Posterior cingulate gyrus (tissue), 11 donors: ENCODE measurements at places on chromosomes 13 and 19.

DNA sequence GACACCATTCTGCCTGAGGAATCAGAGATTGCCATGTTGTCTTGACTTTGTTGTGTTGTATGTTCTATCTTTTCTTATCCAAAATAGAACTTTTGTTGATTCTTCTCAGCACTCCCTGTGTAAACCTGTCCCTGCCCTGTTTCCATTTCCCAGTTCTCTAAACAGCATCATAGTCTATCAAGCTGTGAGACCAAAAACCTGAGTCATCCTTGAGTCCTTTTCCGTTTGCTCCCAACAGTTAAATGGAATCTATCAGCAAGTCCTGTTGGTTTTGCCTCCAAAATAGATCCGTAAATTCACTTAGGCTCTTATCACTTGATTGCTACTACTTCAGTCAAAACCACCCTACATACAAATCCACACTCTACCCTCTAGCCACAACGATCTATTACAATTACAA lies 667.1 kb downstream of the PCDH9 start:
- no peak for DNase-seq

DNA sequence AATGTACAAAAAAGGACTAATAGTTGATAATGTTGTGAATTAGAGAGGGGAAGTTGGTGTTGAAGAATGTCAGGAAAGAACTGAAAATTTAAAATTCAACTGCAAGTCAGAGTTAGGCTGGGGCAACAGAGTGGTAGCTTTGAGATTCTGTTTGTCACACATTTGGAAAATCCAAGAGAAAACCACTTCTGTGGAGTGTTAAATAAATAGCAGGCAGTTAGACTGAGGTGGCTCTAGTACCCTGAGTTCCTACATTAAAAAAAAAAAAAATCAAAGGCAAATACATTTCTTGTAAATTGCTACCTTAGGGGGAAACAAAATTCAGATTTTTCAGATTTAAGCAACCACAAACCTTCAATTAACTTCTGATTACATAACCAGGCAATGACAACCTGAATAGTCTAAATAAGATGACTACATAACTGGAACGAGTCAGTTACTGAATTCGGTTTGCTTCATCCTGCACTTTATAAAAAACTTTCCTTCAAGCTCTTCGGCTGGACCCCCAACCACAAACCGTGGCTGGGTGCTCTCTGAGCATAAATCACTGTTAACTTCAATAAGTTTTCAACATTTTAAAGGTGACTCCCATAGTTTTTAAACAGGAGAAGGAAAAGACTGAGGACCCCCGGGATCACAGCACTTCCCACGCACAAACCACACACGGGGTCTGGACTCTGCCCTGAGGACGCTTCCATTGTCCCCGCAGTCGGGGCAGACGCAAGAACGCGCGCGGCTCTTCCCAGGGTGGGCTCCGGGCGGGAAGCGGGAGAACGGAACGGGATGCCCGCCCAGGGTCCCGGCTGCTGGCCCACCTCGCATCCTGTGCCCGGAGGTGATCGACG lies 725 bp downstream of the ZNF682 start:
- DNase-seq = no peak

DNA sequence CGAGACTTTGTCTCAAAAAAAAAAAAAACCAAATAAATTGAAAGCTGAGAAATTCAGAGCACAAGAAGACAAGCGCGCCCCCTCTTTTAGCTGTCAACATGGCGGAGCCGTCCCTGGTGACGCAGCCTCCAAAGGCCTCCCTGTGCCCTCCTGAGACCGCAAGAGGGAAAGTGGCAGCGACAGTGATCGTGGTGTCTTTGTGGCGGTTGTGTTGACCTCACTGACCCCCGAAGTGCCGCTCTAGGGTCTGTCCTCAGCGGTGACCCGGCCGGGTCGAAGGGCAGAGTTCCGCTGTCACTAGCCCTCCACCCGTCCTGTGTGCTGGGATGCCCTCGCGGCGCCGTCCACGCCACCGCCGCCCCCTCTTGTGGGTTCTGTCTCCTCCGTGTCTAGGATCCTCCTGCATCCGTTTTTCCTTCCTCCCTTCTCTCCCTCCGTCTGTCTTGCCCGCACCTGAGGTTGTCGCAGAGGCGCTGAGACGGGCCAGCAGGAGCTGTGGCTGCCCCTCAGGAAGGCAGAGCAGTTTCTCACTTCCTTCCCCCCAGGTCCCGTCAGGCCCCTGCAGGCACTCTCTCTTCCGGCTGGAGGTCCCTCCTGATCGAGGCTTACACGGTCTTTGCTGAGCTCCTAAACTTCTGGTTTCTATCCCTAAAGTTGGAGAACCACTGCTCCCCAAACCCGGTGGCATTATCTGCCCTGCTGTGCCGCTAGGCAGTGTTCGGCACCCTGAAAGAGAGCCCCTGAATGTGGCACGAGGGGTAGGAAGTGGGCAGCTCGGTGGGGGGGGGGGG lies 7.2 kb downstream of the UHRF1 start:
- no peak for DNase-seq

- DNase-seq = no peak
Measured at GRCh38 chr13:69556540-69557196, 551.0 kb upstream of the ATXN8OS start.

GRCh38 chr19:10339380-10339960 lies at the start of gene ICAM3:
Gene ICAM3 (minus strand): TSS chr19:10339624. CDS start chr19:10339614, 10 bp downstream.
- no peak for DNase-seq

- DNase-seq = no peak
Measured at GRCh38 chr19:8517551-8518442, 3.8 kb upstream of the ZNF414 start.

DNA sequence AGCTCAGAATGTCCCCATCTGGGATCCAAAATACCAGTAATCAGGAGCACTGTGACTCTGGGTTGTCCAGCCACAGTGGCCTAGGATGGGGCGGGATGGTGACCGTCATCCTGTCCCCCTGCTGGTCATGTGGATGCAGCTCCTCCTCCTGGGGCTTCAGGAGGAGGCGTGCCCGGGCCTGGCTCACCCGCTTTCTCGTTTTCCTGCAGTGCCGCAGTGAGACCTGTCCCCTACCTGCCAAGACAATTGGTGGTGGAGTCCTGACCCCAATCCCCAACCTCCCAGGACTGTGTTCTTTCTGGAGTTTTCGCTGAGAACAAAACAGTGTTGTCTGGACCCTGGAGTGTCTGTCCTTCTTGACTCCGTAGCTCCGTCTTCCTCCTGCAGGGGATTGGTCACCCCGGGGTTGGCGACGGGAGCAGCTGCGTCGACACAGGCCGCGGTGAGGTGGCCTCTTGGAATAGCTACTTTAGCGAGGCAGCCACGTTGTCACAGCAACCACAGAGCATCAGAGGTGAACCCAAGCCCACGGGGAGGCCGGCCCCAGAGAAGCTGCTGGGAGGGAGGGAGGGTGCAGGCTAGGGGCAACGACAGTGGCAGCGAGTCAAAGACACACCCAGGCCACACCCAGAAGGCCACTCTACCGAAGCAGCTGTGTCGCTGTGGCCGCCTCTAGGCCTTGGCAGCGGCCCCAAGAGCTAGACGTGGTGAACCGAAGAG lies 10.2 kb upstream of the EMC10 start:
- peak; percentile 78 for DNase-seq

- no peak for DNase-seq
Measured at GRCh38 chr19:518598-519231, 11.4 kb downstream of the TPGS1 start.

DNA sequence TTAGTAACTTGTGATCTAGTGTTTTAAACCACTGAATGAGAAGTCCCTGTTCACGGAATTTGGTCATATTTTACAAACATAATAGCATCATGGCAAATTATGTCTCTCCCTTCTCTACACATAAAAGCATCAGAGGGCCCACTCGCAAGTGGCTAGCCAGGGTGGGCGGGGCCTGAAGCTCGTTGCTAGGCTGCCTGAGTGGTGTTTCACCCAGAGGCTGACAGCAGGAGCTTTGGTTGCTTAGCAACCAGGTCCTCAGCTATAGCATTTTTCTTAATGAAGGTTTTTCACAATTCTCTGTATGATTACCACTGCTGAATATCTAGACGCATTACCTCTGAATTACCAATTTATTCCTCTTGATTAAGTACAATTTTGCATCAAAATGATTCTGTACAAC lies 126.5 kb downstream of the NALCN start:
- DNase-seq = peak; percentile 60

DNA sequence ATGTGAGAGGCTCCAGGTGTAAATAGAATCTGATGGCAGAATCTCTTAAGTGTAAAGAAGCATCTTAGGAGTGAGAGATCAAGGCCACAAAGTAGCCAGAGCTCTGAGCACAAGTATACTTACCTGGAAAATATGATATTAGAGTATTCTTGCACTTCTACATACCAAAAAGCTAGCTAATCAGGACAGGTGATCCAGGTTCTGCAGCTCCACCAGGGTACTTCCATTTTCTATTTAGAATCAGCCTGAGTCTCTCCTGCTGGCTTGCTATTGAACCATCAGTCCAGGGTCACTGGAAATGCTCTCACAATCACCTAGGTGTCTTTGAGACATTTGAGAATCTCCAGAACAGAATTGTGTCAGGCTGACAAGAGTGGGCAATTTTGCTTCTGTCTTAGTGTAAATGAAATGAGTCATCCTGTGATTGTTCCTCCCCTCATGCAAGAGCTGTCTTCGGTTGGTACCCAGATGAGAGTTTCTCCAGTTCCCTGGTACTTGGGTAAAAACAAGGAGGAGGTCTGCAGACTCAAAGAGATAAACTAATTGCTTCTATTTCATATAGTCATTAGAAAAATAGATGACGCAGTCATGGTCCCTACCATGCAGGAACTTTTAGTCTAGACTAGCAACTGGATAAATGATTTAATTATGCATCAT lies 14.6 kb downstream of the ZNF254 start:
- no peak for DNase-seq

DNA sequence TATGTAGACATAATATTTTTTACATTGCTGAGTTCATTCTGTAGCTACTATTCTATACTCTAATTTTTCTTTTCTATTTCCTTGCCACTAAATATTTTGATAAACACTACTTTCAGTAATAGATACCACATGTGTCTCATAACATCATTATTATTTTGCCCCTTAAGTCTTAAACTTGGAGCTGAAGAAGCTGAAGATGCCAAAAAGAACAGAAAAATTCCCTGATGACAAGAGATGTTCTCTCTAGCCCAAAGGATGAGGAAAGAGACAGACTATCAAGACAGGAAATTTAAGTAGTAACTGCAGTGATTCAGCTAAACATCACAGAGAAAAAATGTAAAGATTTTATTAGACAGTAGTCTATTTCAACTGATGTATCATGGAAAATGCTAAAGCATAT lies 322.0 kb upstream of the KLHL1 start:
- no peak for DNase-seq

DNA sequence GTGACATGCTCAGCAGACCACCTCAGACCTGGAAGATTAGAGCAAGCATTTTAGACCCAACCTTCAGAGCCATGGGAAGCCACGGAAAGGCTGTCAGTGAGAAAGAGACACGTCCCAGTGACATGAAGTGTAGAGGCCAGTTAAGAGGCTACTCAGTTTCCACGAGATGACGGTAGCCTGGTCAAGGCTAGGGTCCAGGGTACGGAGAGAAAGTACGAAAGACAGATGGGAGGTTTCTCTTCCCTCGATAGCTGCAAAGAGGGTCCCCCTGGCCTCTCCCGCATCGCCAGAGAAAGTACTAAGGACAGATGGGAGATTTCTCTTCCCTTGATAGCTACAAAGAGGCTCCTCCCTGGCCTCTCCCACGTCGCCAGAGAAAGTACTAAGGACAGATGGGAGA lies 8.6 kb downstream of the ZSCAN5A start:
- no peak for DNase-seq

- no peak for DNase-seq
Measured at GRCh38 chr13:89763005-89763404, 1584.5 kb upstream of the MIR17HG start.

GRCh38 chr13:79674765-79675515 lies 194.0 kb downstream of the NDFIP2 start:
- no peak for DNase-seq

GRCh38 chr13:32116210-32116609 lies 84.6 kb downstream of the FRY start:
- DNase-seq = no peak

GRCh38 chr19:30722186-30722585 lies 350.0 kb downstream of the ZNF536 start:
- no peak for DNase-seq

- DNase-seq = no peak
Measured at GRCh38 chr19:19540064-19540714, 2.1 kb downstream of the CILP2 start.

GRCh38 chr19:49073514-49074378 lies 1.2 kb upstream of the KCNA7 start:
- no peak for DNase-seq

- DNase-seq = peak; percentile 40
Measured at GRCh38 chr19:19643158-19644053, at the start of gene GMIP. Gene GMIP (minus strand): TSS chr19:19643657. CDS start chr19:19643529, 128 bp downstream.

DNA sequence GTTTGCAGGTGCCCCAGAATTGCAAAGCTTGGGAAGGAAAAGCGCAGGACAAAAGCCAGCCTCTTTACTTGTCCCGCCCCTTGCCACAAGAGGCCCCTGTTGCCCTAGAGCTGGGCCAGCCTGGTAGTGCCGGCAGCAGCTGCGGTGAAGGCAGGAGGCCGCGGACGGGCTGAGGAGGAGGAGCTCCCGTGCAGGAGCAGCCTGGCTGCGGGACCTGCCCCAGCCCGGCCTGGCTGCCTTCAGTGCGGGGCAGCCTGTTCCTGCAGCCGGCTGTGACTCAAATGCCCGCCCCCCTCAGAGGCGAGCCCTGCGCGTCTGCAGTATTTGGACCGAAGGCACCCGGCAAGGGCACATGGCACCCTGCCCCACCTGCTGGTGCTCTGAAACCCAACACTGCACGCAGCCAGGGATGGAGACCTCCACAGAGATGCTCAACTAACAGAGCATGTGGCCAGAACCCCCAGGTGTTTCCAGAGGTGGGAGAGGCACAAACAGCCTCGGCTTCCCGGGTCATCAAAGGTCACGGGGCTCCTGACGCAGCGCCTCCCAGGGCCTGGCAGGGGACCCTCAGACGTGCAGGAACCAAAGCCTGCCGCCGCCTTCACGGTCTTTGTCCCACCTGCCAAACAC lies 29.7 kb downstream of the NAXD start:
- peak; percentile 95 for DNase-seq

- DNase-seq = no peak
Measured at GRCh38 chr13:72165276-72165675, 298.3 kb upstream of the DACH1 start.

GRCh38 chr19:38234615-38235014 lies 10.6 kb upstream of the DPF1 start:
- no peak for DNase-seq

- peak; percentile 50 for DNase-seq
Measured at GRCh38 chr13:113749967-113750366, 9.1 kb upstream of the TMEM255B start.

DNA sequence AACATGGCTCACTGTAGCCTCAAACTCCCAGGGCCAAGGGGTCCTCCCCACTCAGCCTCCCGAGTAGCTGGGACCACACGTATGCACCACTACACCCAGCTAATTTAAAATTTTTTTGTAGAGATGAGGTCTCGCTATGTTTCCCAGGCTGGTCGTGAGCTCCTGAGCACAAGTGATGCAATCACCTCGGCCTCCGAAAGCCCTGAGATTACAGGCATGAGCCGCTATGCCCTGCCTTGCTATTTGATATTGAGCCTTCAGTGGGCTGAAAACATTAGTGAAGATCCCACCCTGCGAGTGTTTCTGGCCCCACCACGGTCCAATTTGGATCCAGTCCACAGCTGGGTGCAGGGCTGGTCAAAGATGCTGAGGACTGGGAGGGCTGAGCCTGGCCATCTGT lies 65.9 kb downstream of the TRPM4 start:
- peak; percentile 22 for DNase-seq
